ENCODE measurements at places on chromosomes 2 and 18.

GRCh38 chr18:22136395-22136794 is 33.0 kb upstream of the GATA6 start:
- no peak for DNase-seq

DNA sequence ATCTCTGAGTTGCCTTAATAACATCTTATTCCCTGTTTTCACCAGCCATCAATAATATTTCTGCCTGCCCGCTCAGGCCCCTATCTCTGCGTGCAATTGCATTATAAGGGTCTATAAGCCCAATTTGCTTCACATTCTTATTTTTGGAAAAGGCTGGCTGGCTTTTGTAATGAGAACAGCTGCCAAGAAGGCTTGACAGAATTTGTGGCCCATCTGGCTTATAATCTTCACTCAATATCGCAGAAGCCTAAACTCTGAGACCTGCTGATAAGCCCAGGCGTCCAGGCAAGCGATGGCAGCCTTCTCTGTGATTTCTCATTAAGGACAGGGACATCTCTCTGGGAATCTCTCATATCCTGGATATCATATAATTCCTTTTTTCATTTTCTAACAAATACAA is 1618.6 kb upstream of the CELF4 start:
- no peak for DNase-seq

DNA sequence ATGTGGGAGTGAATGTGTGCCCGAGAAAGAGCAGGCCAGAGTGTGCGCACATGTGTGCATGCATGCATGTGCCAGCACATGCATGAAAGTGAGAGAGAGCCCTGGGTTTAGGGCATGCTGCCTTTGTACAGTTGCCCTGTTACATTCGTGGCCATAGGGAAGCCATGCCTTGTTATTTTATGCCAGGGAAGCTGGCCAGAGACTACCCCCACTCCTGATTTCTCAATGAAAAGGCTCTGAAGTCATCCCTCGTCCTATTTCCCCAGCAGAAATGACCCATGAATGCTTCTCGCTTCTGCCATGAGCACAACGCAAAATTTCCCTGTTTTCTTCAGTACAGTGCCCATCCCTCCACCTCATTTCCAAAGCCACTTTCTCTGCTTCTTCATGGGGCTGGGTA is 143.0 kb downstream of the CELF4 start:
- DNase-seq: no peak

DNA sequence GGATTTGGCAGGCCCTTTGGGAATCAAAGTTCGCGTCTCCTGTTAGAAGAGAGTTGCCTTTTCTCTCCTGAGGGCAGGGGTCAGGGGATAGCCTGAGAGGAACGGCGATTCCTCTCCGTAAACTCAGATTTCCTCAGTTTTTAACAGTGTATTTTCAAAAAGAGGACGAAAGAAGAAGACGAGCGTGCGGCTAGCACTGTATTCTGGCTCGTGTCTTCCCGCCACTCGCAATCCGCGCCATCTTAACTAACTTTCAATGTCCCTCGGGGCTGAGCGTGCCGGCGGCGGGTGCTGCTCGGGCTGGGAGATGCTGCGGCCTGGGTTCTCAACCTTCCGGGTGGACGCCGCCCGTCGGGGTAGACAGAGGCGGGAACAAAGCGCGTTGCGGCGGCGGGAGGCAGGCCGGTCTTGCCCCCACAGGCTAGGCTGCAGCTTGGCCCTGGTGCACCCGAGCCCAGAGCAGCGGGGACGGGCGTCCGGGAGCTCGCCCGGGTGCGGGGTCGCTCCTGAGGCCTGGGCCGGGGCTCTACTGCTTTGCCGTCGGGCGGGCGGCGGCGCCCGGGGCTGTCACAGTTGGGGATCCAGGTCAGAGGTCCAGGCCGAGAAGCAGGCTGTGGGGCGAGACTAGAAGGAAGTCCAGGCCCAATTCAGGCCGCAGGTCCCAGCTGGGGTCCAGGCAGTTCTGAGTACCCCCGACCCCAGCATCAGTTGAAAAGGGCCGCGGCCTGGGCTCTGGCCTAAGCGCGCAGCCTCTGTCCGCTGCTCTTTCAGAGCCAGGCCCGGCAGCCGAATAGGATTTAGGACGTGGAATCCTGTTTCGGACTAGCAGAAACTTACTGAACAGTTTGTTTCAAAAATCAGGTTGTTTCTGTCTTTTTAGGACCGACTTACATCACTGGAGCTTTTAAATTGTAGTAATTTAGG is 11.8 kb downstream of the TBR1 start:
- no peak for DNase-seq

- DNase-seq: no peak
These were observed 4.9 kb upstream of the WNT10A start for GRCh38 chr2:218875692-218876246.

DNA sequence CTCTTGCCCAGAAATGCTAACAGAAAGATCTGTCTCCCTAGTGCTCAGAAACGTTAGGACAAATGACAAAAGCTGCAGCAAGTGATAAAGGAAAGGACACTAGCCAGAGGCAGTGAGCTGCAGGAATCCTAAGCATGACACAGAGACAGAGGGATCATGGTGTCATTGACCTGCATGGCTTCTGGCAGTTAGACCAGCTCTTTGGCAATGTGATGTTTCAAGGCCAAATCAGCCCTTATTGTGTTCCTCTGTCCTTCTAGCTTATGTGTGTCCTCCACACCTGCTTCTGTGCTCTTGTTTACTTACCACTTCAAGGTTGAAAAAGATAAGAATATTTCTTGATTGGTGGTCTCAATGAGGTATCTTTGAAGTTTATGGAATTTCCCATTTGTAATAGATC is 120.8 kb downstream of the RHBDD1 start:
- no peak for DNase-seq

- DNase-seq: no peak
These were observed 826.8 kb downstream of the TRIB2 start for GRCh38 chr2:13543550-13543949.

GRCh38 chr2:160271171-160272086 is 71.4 kb upstream of the ITGB6 start:
- DNase-seq: no peak

Measured in SIG-M5 (cell line).